H4 (cell line): ENCODE measurements at places on chromosomes 2 and 18. TPM values are rescaled to one million over a fixed set of nuclear protein-coding genes. Genes with fewer than 3 reads are reported as not detected.

DNA sequence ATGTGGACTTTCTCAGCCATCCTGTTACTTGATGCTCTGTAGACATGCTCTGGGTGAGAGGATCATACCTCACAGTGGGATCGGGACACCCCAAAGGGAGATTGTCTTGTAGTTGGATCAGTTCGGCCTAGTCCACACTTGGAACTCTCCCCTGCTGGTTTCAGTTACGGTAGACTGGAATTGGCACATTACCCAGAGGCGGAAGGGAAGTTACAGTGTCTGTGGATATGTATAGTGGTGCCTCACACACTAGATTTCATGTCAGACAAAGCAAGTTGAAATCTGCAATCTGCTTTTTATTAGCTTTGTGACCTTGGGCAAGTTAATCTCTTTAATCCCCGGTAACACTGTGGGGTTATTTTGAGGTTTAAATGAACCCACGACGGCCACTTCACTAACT lies 16.2 kb upstream of the CTAGE1 start:
- DNase-seq, result no peak

GRCh38 chr18:644395-645004 lies 13.0 kb upstream of the TYMS start:
- DNase-seq, result no peak

CHST9 gene
- total RNA-seq, result 0.23 and 1.1 TPM in 2 replicates

DNA sequence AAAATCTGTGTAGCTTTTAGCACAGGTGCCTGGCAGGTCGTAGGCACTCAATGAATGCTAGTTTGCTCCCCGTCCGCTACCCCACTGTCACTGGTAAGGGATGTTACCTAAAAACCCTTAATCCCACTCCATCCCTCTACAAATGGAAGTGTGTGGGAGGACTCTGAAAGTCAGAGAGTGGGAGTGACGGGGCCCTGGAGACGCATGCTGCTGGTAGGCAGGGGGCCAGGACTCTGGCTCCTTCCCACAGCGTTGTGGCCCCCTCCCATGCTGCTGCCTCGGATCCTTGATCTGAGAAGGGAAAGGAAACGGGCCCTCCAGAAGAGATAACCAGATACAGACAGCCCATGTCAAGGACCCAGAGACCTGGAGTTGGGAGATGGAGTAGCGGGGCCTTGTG lies 249.3 kb downstream of the HAUS1 start:
- no peak for DNase-seq

GKN2 gene
- total RNA-seq, result not detected in 2 replicates

GRCh38 chr2:25417715-25418369 lies 76.1 kb upstream of the DNMT3A start:
- no peak for DNase-seq

GRCh38 chr2:26723475-26723874 lies 31.0 kb downstream of the KCNK3 start:
- no peak for DNase-seq

DNA sequence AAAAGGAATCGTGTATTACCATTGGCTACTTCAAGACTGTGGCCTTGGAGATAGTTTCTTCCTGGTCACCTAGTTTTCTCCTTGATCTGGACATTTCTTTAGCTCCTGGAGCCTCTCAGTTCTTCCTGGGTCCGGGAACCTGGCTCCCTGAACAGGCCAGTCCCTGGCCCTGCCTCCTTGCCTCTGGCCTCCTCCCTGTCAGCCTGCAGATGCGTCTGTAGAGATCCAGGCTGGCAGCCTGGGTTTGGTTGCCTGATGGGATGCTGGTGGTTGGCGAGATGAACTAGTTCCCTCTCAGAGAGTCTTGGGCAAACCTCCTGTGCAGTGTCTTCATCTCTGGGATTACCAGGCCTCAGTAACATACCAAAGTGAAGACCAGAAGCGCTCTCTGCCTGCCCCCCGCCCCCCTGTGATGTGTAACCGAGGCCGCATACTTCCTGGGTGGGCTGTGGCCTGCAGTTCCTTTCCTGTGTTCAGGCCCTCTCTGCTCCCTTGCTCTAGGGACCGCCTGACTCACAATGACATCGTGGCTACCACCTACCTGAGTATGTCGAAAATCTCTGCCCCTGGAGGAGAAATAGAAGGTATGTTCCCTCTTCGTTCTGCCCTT lies 85.4 kb downstream of the DYSF start:
- no peak for DNase-seq

GRCh38 chr2:230220347-230220969 lies 674 bp upstream of the SP110 start:
- no peak for DNase-seq

GRCh38 chr18:22703883-22704585 lies 229.1 kb upstream of the RBBP8 start:
- peak; percentile 47 for DNase-seq

- DNase-seq, result no peak
Observed at GRCh38 chr18:74861154-74861553, 263.5 kb downstream of the ZNF407 start.

- no peak for DNase-seq
Observed at GRCh38 chr2:128696421-128696820, 377.8 kb upstream of the HS6ST1 start.

LRRC30 gene
- not detected in 2 replicates for total RNA-seq

DNA sequence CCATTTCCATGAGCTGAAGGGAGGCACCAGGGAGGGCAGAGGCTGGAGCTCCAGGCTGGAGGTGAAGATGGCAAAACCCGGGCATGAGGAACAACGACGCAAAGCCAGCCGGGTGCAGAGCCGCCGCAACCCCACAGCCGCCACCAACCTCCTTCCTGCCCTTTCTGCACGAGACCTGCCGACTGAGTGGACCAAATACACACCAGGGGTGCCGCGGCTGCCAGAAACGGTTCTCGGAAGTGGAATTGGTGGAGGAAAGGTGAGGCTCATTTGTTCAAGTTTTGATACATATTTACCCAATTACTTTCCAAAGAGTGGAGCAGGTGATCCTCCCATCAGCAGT lies 8.4 kb upstream of the CIDEA start:
- DNase-seq, result no peak

DNA sequence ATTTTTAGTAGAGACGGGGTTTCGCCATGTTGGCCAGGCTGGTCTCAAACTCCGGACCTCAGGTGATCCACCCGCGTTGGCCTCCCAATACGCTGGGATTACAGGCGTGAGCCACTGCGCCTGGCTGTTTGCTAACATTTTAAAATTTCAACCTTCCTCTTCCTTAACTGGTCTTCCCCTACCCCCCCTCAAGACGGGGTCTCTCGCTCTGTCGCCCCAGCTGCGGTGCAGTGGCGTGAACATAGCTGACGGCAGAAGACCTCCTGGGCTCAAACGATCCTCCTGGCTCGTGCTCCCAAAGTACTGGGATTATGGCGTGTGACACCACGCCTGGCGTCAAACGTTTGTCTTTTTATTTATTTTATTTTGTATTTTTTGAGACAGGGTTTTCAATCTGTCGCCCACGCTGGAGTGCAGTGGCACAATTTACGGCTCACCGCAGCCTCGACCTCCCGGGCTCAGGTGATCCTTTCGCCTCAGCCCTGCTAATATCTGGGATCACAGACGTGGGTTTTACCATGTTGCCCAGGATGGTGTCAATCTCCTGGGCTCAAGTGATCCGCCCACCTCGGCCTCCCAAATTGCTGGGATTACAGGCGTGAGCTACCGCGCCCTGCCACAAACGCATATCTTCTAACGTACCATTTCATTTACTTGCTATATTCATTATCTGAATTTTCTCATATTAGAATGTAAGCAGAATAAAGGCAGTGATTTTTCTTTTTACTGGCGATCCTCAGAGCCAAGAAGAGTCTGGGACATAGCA lies 984 bp upstream of the MSH2 start:
- no peak for DNase-seq

- no peak for DNase-seq
Observed at GRCh38 chr18:73060666-73061288, 193.0 kb upstream of the NETO1 start.

DNA sequence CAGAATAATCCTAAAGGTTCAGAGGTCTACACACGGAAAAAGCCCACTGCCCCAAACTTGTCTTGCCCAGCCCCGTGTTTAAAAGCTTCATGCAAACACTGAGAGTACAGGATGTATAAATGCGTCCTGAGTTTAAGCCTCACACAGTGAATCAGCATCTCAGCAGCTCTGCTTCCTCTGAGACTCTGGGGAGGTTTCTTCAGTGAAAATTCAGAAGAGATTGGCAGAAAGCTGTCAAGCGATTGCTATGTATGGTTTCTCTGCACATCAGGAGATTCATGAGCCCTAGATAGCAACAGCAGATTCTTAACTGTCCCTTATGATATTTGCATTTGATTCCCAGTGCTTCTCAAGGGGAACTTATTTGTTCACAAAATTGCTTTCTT lies 27.1 kb downstream of the CRACDL start:
- peak; percentile 35 for DNase-seq

ZBTB7C gene
- total RNA-seq, result 1.0 and 1.1 TPM in 2 replicates

DNA sequence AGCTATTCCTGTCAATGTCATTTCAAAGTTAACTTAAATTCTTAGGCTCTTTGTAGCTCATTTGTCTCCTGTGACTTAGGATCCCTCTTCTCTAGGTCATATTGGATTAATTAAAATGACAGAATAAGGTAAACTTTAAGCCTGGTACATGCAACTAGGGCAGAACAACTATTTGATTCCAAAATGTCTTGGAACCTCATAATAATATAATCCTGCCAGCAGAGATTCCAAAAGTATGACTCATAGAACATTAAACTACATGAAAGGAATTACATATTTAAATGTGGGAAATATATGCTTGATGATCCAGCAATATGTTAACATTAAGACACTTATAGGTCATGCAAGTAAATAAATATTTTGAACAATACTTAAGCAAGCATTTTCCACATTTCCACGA lies 63.3 kb downstream of the COL3A1 start:
- no peak for DNase-seq

FSHR gene
- 0.29 TPM in 1 of 2 replicates, not detected in the other for total RNA-seq

DNA sequence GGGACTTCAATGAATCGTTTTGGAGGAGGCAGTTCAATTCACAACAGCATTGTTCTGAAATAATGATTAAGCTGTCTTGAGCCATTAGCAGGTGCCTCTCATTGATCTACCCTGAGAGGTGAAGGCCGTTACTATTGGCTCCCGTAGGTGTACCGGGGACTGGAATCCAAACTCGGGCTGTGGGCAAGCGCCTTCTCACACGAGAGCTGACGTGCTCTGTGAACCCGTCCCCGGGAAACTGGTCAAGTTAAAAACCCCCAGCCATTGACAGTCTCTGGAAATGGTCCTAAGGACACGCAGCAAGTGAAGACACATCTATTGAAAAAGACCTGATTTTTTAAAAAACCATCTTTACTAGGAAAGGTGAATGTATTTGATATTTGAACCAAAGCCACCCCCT lies 8.1 kb upstream of the NFATC1 start:
- no peak for DNase-seq

GRCh38 chr2:219289537-219290361 lies 10.6 kb downstream of the DNAJB2 start:
- DNase-seq, result peak; percentile 77

- DNase-seq, result no peak
Observed at GRCh38 chr2:101732773-101733256, 35.3 kb downstream of the MAP4K4 start.

DNA sequence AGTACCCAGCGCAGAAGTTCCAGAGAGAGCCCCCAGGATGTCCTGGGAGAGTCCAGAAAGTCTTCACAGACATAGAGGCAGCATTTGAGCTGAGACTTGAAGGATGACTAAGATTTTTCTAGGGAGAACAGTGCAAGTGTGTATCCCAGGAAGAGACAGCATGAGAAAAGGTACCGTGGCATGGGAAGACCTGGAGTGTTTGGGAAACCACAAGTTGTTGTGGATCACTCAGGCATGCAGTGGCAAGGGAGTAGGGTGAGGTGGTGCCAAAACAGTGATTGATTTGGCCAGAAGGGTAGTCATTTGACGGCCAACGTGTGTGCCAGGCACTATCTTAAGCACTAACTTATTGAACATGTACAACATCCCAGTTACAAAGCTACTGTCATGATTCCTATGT lies 24.5 kb upstream of the KCNK3 start:
- DNase-seq, result no peak

DNA sequence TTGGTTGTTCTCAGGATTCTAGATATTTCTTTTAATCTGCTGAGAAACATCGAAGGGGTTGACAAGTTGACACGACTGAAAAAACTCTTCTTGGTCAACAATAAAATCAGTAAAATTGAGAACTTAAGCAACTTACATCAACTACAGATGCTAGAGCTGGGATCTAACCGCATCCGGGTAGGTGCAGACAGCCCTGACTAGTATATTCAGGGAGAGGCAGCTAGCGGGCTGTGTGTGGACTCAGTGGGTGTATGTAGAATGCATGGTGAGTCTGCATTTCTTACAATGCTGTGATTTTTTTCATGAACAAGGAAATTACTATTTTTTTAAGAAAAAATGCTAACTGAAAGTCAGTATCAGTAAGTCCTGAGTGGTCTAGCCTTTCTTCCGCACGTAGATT lies 10.1 kb downstream of the PPP1R7 start:
- no peak for DNase-seq

GRCh38 chr2:200403814-200404213 lies 97.3 kb downstream of the SPATS2L start:
- no peak for DNase-seq

- no peak for DNase-seq
Observed at GRCh38 chr2:25252291-25253152, 84.1 kb upstream of the POMC start.

DNA sequence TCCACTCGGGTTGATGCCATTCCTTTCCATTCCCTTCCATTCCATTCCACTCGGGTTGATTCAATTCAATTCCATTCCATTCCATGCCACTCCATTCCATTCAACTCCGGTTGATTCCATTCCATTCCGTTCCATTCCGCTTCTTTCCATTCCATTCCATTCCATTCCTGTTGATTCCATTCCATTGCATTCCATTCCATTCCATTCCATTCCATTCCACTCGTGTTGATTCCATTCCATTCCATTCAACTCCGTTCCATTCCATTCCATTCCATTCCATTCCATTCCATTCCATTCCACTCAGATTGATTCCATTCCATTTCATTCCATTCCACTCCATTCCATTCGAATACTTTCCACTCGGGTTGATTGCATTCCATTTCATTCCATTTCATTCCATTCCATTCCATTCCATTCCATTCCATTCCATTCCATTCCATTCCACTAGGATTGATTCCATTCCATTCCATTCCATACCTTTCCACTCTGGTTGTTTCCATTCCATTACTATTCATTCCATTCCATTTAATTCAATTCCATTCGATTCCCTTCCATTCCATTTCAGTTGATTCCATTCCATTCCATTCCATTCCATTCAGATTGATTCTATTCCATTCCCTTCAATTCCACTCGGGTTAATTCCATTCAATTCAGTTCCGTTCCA lies 1141.8 kb downstream of the RPIA start:
- DNase-seq, result peak; percentile 42

TMEM37 gene
- 1.5 and 1.9 TPM in 2 replicates for total RNA-seq

EFR3B gene
- 0.19 and 0.21 TPM in 2 replicates for total RNA-seq

DSC2 gene
- total RNA-seq, result 0.14 and 0.48 TPM in 2 replicates

SFT2D3 gene
- 8.3 and 8.7 TPM in 2 replicates for total RNA-seq

DNA sequence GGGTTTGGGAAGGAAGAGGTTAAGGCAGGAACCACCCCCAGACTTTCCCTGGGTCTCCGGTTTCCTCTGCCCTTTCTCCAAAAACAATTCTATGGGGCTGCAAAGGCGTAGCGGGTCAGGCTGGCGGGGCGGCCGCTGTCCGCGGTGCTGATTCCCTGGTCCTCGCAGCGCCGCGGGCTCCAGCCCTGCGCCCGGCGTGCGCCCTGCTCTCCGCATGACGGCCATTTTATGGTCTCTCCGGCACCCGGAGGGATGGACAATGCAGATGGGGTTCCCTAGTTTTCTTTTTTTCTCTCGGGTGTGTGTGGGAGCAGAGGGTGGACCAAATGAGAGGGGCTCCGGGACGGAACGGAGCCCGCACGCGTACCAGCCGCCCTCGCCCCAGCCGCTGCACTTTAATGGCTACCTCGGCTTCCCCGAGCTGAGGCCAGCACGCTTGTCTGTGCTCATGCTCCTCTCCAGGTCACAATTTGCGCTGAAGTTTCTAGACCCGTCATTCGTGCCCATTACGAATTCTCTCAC lies 1.6 kb downstream of the ST8SIA3 start:
- no peak for DNase-seq
